ENCODE measurements at places on chromosomes 6 and 20.
A peak's percentile ranks its signal among the peaks of the same experiment; 100 is the strongest.

DNA sequence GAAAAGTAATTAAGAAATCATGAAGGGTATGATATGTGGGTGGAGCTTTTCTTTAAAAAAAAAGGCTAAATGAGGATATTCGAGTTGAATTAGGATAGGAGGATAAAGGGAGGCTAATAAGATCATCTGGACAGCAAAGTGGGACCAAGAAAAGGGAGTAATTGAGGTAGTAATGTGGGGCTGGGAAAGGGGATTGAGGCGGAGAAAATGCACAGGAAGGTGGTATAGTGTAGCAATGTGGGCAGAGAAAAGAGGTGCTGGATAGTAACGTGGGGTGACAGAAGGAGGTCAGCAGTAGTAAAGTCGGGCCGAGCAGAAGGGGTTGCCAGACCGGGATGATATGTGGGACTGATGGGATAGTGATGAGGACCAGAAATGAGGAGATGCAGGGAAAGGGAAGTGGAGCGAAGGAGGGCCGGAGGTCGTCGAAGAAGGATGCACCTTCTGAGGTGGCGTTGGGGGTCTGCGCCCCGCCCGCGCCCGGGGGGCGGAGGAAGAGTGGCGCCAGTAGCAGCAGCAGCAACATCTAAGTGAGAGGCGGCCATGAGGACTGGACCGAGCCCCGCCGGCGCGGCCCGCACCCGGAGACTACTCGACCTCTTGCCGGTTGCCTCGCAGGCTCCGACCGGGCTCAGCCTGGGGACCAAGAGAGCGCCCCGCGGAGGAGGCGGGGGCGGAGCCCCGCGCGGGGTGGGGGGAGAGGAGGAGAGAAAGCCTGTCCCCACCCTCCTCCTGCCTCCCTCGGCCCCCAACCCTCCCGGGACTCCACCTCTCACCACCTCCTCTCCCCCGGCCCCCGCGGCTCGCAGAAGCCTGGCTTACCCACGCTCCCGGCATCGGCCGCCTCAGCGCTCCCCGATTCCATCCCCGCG is 887 bp downstream of the GABBR1 start:
- DNase-seq = peak; percentile 78

- DNase-seq = no peak
These were observed 5.0 kb upstream of the BANF2 start for GRCh38 chr20:17694767-17695166.

DNA sequence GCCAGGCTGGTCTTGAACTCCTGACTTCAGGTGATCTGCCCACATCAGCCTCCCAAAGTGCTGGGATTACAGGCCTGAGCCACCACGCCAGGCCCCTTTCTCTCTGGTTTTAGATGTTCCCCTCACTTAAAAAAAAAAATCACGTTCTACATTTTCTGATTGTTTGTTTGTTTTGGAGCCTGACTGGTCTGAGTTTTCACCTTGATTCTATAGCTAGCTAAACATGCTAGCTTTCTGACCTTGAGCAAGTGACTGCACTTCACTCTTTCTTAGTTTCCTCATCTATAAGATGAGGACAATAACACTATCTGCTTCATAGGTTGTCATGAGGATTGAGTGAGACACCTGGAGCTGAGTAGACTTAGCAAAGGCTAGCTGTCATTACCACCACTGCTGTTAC is 43.7 kb downstream of the SHLD1 start:
- DNase-seq = no peak

DNA sequence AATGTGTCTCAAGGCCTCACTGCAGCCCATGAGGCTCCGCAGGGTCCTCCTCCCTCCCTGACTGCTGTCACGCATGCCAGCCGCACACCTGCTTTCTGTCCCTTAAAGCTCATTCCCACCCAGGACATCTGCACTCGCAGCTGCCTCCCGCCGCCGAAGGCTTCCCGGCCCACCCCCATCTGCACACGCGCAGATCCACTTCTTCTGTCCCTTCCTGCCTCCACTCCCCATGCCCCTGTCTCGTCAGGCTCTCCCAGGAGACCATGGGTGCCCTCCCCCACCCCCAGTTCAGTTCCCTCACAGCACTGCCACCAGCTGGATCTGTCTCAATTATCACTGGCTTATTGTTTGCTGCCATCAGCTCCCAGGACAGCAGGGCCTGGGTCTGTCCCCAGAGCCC is 63.0 kb downstream of the RIPOR3 start:
- DNase-seq = peak; percentile 30

DNA sequence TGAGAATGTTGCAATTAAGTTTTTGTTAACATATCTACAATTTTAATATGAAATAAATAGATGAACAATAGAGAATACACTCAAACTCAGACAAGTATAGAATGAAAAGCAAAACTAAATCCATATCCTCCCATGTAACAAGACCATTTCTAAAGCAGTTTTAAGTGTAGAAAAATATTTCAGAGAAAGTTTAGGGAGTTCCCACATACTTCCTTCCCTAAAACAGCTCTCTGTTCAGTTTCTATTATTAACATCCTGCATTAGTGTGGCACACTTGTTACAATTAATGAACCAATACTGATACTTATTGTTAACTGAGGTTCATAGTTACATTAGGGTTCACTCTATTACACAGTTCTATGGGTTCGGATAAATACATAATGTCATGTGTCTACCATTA is 38.4 kb downstream of the HLA-DRB5 start:
- DNase-seq = no peak
